Activated T-helper 1 cell treated with anti-CD3 and anti-CD28 coated beads, Interleukin-12 subunit alpha, Interleukin-12 subunit beta, Interleukin-2, Interleukin-4 antibody, amounts not matched to agents 30 ng/mL and 10 ng/mL and 1 ng/mL, durations not matched to agents 14 hours and 24 hours and 36 hours (primary cell): ENCODE measurements at places on chromosomes 2 and 18.

GRCh38 chr2:241764275-241765241 is 12.1 kb upstream of the GAL3ST2 start:
- peaks cover 13% of the 10 kb centered on the region for H3K4me1 ChIP-seq
- H3K36me3 ChIP-seq = peaks cover 10% of the 10 kb centered on the region
- no peak overlapping the region for H3K27ac ChIP-seq
- H3K27me3 ChIP-seq = no peaks in the 10 kb centered on the region
- H3K4me3 ChIP-seq = no peak overlapping the region

DNA sequence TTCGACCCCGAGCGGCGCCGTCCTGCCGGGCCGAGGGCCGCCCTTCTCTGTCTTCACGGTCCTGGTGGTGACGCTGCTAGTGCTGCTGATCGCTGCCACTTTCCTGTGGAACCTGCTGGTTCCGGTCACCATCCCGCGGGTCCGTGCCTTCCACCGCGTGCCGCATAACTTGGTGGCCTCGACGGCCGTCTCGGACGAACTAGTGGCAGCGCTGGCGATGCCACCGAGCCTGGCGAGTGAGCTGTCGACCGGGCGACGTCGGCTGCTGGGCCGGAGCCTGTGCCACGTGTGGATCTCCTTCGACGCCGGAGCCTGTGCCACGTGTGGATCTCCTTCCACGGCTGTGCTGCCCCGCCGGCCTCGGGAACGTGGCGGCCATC is 45.0 kb downstream of the DDX18 start:
- peaks cover 5% of the 10 kb centered on the region for H3K27me3 ChIP-seq
- H3K36me3 ChIP-seq = no peaks in the 10 kb centered on the region
- no peak for DNase-seq
- H3K4me1 ChIP-seq = no peaks in the 10 kb centered on the region

DNA sequence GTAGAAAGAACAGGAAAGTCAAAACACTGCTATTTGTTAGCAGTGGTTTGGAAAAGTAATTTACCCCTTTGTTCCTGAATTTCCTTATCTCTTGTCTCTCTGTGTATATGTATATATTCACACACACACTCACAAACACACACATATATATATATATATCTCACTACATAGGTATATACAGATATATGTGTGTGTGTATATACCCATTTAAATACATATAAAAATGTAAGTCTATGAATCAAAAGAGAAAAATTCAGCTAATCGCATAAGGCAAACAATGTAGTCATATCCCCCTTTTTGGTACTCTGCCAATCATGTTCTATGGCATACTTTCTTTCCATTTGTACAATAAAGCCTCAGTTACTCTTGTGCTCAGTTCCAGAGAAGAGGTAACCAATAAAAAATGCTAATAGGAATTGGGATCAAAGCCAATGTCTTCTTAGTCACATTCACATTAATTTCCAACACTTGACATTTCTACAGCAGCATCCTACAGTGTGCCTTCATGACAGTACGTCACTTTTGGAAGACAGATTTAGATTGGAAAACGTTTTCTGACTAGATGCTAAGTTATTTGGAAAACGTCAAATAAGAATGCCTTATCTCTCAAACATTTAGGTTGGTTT is 94.6 kb downstream of the MC4R start:
- no peak overlapping the region for H3K27ac ChIP-seq
- H3K4me3 ChIP-seq = no peak overlapping the region
- no peak for DNase-seq
- no peaks in the 10 kb centered on the region for H3K4me1 ChIP-seq

- no peak overlapping the region for H3K4me3 ChIP-seq
- H3K27ac ChIP-seq = no peak overlapping the region
- H3K27me3 ChIP-seq = peaks cover 8% of the 10 kb centered on the region
- DNase-seq = no peak
- peaks cover 9% of the 10 kb centered on the region for H3K4me1 ChIP-seq
Measured at GRCh38 chr2:128370468-128371247, 52.0 kb upstream of the HS6ST1 start.

GRCh38 chr2:187554011-187554703 is at the start of gene TFPI:
TSS of gene TFPI (minus strand) at chr2:187554435. CDS start at chr2:187503768, 50,667 bp downstream.
- peaks cover 11% of the 10 kb centered on the region for H3K27me3 ChIP-seq
- peaks cover 13% of the 10 kb centered on the region for H3K4me1 ChIP-seq
- H3K36me3 ChIP-seq = no peaks in the 10 kb centered on the region
- H3K4me3 ChIP-seq = peak within 1 kb of the TSS; percentile 58
- no peak within 1 kb of the TSS for H3K27ac ChIP-seq

DNA sequence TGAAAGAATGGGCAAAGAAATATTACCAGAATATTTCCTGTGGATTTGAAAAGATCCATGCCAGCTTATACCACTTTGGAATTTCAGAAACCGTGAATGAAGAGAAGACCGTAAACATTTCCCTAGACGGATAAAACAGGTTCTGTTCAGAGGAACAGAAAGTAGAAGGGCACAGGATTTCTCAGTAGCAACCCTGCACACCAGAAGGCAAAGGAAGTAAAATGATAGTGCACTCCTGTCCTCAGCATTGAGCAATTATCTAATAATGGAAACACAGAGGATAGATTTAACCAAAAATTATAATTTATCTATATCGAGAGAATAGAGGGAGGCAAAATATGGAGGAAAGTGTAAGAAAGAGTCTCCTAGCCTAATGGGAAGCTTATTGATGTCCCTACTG is 87.0 kb upstream of the ITGA6 start:
- H3K27ac ChIP-seq = no peak overlapping the region
- H3K36me3 ChIP-seq = peaks cover 2% of the 10 kb centered on the region
- H3K4me1 ChIP-seq = peaks cover 25% of the 10 kb centered on the region
- no peak for DNase-seq
- H3K27me3 ChIP-seq = peaks cover 2% of the 10 kb centered on the region
- peak overlapping the region; percentile 31 for H3K4me3 ChIP-seq

- H3K27ac ChIP-seq = no peak overlapping the region
- H3K4me1 ChIP-seq = no peaks in the 10 kb centered on the region
- DNase-seq = no peak
- H3K4me3 ChIP-seq = no peak overlapping the region
Measured at GRCh38 chr2:23419171-23420090, 34.5 kb downstream of the KLHL29 start.

GRCh38 chr18:28045176-28045810 is 131.6 kb downstream of the CDH2 start:
- H3K27ac ChIP-seq = no peak overlapping the region
- no peaks in the 10 kb centered on the region for H3K4me1 ChIP-seq
- H3K4me3 ChIP-seq = no peak overlapping the region
- H3K36me3 ChIP-seq = no peaks in the 10 kb centered on the region
- no peak for DNase-seq

DNA sequence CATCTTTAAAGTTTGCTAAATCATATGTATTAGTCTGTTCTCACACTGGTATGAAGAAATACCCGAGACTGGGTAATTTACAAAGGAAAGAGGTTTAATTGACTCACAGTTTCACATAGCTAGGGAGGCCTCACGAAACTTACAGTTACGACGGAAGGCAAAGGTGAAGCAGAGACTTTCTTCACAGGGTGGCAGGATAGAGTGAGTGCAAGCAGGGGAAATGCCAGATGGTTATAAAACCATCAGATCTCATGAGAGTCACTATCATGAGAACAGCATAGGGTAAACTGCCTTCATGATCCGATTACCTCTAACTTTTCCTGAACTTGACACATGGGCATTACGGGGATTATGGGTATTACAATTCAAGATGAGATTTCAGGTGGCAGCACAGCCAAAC is 1075.2 kb upstream of the NRXN1 start:
- no peak for DNase-seq
- no peak overlapping the region for H3K4me3 ChIP-seq
- H3K27me3 ChIP-seq = no peaks in the 10 kb centered on the region
- H3K4me1 ChIP-seq = no peaks in the 10 kb centered on the region
- no peak overlapping the region for H3K27ac ChIP-seq

- H3K36me3 ChIP-seq = no peaks in the 10 kb centered on the region
- H3K27ac ChIP-seq = no peak overlapping the region
- H3K4me1 ChIP-seq = no peaks in the 10 kb centered on the region
- no peak overlapping the region for H3K4me3 ChIP-seq
- DNase-seq = no peak
- no peaks in the 10 kb centered on the region for H3K27me3 ChIP-seq
Measured at GRCh38 chr2:229071292-229071976, 199.7 kb downstream of the PID1 start.

DNA sequence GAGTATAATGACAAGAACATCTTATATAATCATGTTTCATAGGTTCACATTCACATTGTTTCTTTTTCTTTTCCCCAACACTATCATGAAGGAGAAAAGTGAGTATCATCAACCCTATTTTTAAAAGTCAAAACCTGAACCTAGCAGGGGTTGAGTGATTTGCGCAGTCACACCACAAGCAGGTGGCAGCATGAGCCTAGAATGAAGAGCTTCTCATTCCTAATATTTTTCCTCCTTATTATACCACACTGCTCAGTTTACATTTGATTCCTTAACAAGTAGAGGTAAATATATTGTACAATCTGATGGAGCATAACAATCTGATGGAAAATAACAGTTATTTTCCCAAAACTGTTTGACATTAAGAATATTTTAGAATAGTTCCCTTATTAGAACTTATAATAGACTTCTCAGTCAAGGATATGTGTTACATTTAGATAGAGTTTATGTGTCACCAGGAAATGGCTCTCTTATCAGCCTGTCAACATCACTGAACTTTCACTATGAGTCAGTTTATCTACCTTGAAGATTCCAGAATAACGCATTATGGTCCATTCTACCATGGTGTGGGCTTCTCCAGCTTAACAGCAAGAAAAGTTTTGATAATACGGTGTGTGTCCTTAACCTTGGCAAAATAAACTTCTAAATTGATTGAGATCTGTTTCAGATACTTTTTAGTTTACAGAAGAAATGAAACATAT is 119.5 kb downstream of the NEB start:
- peaks cover 3% of the 10 kb centered on the region for H3K27me3 ChIP-seq
- H3K4me1 ChIP-seq = peaks cover 25% of the 10 kb centered on the region
- no peak for DNase-seq
- peak overlapping the region; percentile 42 for H3K27ac ChIP-seq
- H3K36me3 ChIP-seq = peaks cover 6% of the 10 kb centered on the region
- H3K4me3 ChIP-seq = no peak overlapping the region

DNA sequence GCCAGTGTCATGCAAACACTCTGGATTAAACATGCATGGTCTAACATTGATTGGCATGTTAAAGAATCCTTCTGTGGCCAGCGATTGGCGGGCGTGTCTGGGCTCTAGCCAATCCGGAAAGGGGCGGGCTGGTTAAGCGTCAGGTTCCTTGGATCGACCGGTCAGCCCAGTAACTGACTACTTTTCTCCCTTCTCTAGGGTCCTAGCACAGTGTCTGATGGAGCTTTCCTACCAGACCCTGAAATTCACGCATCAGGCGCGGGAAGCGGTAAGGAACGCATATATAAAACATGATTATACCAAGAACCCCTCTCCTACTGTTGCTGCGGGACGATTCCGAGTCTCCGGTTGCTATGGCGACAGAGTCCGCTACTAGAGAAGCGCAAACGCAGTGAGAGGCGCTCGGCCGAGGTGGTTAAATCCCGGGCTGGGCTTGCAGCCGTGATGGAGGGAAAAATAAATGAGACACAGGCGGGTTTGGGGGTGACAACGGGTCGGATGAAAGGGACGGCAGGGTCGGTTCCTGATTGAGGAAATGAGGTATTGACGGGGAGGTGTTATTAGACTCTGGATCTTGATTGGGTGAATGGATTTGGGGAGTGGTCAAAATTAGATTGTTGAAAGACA is 29.4 kb downstream of the KATNAL2 start:
- no peak overlapping the region for H3K27ac ChIP-seq
- H3K4me1 ChIP-seq = no peaks in the 10 kb centered on the region
- no peaks in the 10 kb centered on the region for H3K36me3 ChIP-seq
- peak; percentile 55 for DNase-seq

DNA sequence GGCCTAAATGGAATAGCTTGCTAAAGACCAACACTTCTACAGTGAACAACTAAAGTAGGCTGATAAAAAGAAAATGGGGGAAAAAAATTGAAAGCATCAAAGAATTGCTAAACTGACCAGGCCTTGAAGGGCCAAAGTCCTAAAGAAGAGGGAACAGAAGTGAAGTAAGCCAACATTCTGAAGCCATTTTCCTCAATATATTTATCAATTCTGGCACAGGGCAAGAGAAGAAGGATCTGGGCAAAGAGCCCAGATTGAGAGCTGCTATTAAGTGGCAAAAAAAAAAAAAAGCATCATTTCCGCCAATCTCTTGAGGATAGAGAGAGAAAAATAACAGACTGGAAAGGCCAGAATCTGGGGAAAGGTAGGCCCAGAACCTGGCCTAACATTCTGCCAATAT is 25.7 kb downstream of the FANCL start:
- H3K27me3 ChIP-seq = no peaks in the 10 kb centered on the region
- no peak overlapping the region for H3K27ac ChIP-seq
- no peak for DNase-seq
- peaks cover 22% of the 10 kb centered on the region for H3K36me3 ChIP-seq

GRCh38 chr2:223920109-223920508 is 25.0 kb downstream of the WDFY1 start:
- no peak for DNase-seq
- no peak overlapping the region for H3K27ac ChIP-seq
- no peak overlapping the region for H3K4me3 ChIP-seq
- peaks cover 8% of the 10 kb centered on the region for H3K4me1 ChIP-seq

DNA sequence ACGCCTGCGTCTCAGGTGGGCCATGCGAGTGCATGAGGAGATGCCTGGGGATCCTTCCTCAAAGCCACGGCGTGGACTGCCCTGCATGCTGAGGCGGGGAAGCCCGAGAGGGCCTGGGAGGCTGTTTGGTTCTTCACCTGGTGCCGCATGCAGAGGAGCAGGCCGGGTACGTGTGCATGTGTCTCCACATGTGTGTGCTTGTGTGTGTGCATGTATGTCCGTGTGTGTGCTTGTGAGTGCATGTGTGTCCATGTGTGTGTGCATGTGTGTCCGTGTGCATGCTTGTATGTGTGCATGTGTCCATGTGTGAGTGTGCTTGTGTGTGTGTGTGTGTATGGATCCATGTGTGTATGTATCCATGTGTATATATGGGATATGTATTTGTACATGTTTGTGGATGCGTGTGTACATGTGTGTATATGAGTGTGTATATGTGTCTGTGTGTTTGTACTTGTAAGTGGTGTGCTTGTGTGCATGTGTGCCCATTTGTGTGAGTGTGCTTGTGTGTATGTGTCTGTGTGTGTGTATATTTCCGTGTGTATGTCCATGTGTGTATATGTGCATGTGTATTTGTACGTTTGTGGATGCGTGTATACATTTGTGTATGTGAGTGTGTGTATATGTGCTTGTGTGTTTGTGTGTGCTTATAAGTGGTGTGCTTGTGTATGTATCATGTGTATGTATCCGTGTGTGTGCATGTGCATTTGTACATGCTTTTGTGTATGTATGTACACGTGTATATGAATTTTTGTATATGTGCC is 79.0 kb downstream of the PTGR3 start:
- H3K4me1 ChIP-seq = peaks cover 5% of the 10 kb centered on the region
- no peak overlapping the region for H3K27ac ChIP-seq
- DNase-seq = no peak
- H3K4me3 ChIP-seq = no peak overlapping the region
- no peaks in the 10 kb centered on the region for H3K36me3 ChIP-seq
